ENCODE measurements at places on chromosomes 6 and 20.

DNA sequence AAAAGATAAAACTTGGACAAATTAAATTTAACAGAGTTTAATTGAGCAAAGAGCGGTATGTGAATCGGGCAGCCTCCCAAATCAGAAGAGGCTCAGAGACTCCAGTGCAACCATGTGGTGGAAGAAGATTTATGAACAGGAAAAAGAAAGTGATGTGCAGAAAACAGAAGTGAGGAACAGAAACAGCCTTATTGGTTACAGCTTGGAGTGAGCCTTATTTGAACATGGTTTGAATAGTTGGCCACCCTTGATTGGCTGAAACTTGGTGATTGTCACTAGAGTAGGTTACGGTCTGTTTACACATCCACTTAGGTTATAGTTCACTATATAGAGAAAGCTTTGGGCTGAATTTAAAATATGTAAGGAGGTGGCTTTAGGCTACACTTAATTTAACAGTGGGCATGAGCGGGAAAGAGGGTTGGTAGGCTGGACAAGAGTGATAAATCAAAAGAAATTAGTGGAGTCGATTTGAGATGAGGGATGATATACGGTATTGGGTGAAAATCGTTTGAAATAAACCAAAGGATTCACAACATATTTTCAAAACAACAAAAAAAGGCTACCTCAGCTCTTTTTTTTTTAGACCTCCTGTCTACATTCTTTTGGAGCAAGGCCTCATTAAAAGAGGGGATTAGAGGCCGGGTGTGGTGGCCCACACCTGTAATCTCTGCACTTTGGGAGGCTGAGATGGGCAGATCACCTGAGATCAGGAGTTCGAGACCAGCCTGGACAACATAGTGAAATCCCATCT lies 84.3 kb upstream of the PREP start:
- no peak for DNase-seq

GRCh38 chr6:129709196-129709768 lies 695 bp downstream of the ARHGAP18 start:
- no peak for DNase-seq

DNA sequence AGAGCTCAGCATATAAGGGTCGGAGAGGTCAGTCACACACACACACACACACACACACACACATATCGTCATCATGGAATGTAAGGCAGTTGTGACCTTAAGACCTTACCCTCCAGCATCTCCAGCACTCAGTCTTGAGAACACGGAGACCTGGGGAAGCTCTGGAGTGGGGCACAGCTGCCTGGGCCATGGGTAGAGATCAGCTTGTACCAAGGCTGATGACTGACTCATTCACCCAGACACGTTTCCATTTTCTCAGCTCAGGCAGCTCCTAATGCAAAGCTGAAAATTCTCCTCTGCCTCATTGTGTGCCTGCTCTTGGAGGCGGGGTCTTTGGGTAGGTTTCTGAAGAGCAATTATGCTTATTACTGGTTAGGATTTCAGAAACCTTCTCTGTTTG lies 38.3 kb upstream of the PDYN start:
- DNase-seq: peak; percentile 2

- DNase-seq: no peak
Measured at GRCh38 chr6:75113446-75113845, 92.4 kb downstream of the COL12A1 start.

DNA sequence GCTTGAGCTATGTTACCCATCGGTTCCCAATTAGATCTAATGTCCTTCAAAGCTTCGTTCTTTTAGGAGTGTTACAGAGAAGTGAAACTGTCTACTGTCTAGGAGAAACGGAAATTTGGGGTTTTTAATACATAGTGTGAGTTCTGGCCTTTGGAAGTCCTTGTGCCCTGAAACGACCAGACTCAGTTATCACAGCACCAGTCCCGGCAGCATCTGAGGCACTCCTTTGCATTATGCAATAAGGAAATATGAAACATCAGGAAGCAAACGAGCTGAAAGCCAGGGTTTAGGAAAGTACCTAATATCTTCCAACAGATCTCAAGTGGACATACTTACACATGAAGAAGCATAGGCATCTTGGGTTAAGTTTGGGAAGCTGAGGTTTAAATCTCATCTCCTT lies 61.8 kb upstream of the ADGRF1 start:
- no peak for DNase-seq

DNA sequence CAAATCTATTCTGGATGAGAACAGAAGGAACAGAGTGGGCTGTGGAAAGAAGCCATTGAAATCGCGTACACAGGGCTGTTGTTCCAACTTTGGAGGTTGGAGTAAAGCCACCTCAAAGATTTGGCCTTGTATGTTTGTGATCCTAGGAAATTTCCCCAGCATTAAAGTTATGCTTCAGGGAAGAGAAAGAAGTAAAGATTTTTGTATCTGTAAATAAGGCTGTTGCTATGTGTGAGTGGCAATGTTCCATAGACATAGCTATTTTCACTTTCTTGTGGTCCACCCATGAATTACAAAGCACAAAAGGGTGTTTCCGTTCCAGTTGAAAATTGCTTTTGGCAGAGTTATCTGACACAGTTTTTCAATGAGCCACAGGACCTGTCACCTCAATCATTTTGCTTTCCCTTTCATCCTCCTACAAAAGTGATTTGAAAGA lies 321.3 kb downstream of the TFAP2B start:
- no peak for DNase-seq

GRCh38 chr20:32539817-32540675 lies 45.1 kb downstream of the NOL4L start:
- no peak for DNase-seq

- no peak for DNase-seq
Measured at GRCh38 chr20:25584905-25585704, at the start of gene NINL. Gene NINL (minus strand): TSS chr20:25585531. CDS start chr20:25526587, 58,944 bp downstream.

GRCh38 chr6:122752459-122752858 lies 27.1 kb upstream of the FABP7 start:
- no peak for DNase-seq

GRCh38 chr6:13990796-13991195 lies 66.0 kb downstream of the RNF182 start:
- no peak for DNase-seq

- peak; percentile 59 for DNase-seq
Measured at GRCh38 chr20:35307666-35308653, 15.7 kb upstream of the FAM83C start.

DNA sequence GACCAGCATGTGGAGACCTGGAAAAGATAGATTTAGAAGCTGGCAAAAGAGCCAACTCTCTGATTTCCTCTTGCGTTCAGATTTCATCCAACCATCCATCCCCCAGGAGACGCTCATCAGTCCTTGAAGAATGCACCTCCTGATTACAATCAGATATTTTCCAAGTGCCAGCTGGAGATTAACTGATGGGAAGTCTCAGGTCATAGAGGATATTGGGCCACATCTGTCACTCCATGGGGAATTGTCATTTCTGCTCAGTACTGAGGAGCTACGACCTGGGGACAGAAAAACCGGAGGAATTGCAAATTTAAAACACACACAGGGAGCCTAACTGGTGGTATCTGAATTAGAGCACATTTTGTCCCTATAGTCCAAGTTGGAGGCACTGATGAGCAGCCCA lies 496.2 kb upstream of the SULF2 start:
- no peak for DNase-seq

- DNase-seq: no peak
Measured at GRCh38 chr20:9523636-9524035, 9.2 kb downstream of the LAMP5 start.

DNA sequence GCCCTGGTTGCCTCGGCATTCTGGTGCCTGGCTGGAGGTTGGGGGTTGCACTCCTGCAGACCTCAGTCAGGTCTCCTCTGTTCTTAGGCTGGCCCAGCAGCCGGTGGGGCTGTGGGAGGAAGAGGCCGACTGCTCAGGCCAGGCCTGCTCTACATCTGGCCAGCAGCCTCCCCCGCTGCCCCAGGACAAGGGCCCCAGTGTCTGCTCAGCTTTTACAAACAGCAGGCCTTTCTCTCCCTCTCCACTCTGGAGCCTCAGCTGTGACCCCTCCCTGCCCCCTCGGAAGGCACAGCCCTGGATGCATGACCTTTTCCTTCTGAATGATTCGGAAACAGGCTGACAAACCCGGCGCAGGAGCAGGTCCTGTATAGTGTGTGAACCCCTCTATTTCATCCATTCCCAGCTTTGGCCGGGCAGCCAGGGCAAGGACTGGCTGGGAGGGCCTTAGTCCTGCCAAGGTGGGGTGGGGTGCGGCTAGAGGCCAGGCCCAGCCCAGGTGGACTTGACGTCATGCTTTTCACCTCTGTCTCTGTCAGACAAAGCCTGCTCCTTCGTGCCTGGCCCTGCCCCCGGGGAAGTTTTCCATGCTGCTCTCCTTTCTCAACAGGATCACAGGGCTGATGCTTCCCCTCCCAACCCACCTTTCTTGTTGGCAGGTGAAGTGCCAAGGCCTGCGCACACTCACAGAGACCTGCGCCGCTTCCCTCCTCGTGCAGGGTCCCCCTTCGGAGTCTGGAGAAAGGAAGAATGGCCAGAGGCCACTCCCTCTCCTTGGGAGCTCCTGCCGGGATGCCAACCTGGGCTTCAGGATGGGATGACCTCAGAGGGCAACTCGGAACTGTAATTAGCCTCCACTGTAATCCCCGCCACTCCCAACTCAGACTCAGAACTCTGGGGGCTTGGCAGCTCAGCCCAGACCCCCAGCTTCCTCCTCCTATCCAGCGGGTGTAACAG lies 10.1 kb upstream of the ITPR3 start:
- DNase-seq: no peak

DNA sequence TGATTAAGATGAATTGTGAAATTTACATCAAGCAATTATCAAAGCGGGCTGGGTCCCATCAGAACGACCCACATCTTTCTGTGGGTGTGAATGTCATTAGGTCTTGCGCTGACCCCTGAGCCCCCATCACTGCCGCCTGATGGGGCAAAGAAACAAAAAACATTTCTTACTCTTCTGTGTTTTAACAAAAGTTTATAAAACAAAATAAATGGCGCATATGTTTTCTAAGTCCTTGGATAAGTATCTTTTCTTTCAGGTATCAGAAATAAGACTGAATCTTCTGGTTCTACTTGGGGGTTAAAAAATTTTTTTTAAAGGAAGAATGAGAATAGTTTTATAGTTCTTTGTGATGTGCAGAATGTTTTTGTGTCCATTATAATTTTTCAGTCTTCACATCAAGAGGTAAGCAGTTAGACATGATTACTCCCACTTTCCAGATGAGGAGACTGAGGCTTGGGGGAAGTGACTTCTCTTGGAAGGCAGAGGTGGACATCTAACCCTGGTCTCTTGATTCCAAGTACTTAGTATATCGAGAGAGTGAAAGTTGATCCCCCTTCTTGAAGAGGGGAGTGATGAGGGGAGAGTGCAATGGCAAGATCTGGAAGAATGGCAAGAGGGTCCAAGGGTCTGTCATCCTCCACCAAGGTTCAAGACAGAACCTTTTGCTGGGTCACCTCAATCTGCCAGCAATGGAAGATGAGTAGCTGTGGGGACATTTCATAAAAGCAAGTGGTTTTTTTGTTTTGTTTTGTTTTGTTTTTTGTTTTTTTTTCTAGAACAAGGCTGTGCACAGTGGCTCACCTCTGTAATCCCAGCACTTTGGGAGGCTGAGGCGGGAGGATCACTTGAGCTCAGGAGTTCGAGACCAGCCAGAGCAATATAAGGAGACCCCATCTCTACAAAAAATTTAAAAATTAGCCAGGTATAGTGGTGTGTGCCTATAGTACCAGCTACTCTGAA lies 42.8 kb upstream of the TTPAL start:
- no peak for DNase-seq

DNA sequence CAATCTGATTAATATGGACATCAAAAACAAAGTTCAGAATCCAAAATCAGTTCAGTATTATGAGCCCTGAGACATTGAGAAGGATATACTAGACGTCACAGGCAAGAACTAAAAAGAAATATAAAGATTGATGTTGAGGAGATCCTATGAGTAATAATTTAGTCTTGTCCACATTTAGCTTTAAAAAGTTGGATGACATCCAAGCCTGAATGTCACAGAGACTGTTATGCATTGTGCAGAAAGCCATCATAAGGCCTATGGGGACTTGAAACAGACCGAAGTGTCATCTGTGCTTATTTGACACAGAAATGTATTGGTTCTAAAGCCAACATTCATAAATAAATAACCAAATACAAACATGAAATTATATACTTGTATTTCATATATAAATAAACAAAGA lies 581.8 kb upstream of the MMS22L start:
- peak; percentile 8 for DNase-seq

GRCh38 chr6:74066168-74066871 lies 370.3 kb downstream of the CD109 start:
- no peak for DNase-seq

- no peak for DNase-seq
Measured at GRCh38 chr6:105880030-105880492, 206.1 kb upstream of the PRDM1 start.

DNA sequence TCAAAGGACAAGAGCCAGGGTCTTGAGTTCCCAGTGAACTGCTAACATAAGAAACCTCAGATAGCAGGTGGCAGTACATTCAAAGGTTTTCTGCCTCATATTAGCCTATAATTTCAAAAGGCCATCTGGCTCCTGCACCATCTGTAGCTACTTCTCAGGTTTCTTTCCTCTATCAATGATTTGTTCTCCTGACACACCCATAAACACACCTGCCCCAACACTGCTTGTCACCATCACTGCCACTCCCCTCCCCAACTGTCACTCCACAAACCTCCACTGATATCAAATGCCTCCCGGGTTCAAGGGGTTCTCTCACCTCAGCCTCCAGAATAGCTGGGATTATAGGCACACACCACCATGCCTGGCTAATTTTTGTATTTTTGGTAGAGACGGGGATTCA lies 152.7 kb upstream of the SLC22A16 start:
- no peak for DNase-seq

DNA sequence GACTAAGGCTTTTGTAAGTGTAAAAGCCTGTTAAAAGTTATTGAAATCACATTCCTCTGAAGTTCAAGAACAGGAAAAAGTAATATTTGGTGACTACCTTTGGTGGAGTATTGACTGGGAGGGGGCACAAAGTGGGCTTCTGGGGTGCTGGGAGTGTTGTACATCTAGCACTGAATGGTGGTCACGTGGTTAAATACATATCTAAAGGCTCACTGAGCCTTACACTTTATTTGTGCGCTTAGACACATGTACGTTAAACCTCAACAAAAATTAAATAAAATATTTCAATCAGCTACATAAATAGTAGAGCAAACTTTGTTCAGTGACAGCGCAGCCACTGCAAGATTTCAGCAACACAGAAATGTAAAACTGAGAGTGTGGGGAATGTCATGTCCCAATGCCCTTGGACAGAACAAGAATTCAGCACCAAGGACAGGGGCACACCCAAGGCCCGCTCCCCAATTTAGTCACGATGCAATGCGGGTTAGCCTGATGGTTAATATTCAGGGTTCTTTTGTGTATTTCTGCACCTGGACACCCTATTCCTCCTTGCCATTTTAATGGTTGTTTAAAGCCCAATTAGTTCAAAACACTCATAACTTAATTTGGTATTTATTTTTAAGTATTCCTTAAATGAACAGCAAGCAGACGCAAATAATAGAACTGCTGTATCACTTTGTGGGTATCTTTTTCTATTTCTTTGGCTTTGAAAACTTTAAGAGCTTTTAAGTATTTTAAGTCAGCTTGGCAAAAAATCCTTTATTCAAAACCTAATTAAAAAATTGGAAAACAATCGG lies 37.4 kb downstream of the ANGPT4 start:
- no peak for DNase-seq

- DNase-seq: no peak
Measured at GRCh38 chr6:38012573-38012972, 193.0 kb downstream of the ZFAND3 start.

- no peak for DNase-seq
Measured at GRCh38 chr6:105459864-105460263, 57.0 kb upstream of the PREP start.

GRCh38 chr6:39602601-39603519 lies 122.3 kb downstream of the KIF6 start:
- DNase-seq: no peak

Data from retinal pigment epithelial cell (primary cell).